NB4 (cell line): ENCODE measurements at places on chromosomes 12 and 14.

GRCh38 chr14:100159094-100159864 lies at the start of gene DEGS2:
Gene DEGS2 (minus strand): TSS chr14:100159645. CDS start chr14:100159587, 58 bp downstream.
- no peak for DNase-seq

DNA sequence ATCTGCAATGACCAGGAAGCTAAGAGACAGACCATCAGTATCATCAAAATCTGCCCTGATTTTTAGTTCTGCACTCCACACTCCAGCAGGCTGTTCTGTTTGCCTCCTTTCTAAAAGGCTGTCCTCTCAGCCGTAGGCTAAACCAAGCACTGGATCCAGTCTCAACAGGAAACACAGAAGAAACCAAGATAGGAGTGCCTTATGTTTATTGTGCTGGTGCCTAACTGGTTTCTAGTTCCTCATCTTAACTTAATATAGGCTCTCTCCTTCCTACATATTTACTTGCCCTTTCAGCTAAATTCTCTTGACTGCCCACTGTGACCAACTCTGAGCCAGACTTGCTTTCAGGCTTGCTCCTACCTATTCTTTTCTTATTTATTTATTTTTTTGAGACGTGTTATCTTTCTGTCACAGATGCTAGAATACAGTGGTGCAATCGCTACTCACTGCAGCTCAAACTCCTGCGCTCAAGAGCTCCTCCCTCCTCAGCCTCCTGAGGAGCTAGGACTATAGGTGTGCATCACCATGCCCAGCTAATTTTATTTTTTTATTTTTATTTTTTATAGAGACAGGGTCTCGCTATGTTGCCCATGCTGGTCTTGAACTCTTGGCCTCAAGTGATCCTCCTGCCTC lies 30.8 kb downstream of the GALNT4 start:
- no peak for DNase-seq

DNA sequence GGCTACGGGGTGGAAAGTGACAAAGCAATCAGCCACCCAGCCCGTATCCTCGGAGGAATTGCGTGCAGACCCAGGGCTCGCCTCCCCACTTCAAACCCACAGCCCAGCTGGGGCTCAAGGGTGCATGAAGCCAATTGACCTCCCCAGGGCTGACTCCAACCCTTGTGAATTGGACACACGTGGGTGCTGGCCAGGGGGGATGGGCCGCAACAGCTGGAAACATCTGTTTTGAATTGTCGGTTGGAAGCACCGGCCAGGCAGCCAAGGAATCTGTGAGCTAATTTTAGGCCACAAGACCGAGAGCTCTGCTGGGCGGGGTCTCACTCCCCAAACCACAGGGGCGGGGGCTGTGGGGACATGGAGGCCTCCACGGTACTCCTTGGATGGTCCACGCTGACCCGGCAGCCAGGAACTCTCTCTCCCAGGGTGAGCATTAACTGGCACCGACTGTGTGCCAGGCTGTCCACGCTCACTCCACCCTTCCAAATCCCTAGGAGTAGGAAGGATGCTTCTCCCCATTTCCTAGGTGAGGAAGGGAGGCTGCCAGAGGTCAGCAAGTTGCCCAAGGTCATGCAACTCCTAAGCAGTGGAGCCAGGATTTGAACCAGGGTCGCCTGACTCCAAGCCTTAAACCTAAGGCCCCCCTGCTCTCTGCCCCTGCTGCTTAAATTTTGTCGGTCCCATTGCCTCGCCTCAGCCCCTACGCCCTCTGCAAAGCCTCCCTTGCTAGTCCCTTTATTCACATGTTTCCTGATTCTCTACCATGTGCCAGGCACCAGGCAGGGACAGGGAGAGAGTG lies 11.9 kb upstream of the TMEM119 start:
- DNase-seq = peak; percentile 56

- DNase-seq = no peak
Observed at GRCh38 chr14:67510121-67510520, 21.6 kb upstream of the TMEM229B start.

- DNase-seq = no peak
Observed at GRCh38 chr14:38208618-38209562, 1.2 kb downstream of the SSTR1 start.

DNA sequence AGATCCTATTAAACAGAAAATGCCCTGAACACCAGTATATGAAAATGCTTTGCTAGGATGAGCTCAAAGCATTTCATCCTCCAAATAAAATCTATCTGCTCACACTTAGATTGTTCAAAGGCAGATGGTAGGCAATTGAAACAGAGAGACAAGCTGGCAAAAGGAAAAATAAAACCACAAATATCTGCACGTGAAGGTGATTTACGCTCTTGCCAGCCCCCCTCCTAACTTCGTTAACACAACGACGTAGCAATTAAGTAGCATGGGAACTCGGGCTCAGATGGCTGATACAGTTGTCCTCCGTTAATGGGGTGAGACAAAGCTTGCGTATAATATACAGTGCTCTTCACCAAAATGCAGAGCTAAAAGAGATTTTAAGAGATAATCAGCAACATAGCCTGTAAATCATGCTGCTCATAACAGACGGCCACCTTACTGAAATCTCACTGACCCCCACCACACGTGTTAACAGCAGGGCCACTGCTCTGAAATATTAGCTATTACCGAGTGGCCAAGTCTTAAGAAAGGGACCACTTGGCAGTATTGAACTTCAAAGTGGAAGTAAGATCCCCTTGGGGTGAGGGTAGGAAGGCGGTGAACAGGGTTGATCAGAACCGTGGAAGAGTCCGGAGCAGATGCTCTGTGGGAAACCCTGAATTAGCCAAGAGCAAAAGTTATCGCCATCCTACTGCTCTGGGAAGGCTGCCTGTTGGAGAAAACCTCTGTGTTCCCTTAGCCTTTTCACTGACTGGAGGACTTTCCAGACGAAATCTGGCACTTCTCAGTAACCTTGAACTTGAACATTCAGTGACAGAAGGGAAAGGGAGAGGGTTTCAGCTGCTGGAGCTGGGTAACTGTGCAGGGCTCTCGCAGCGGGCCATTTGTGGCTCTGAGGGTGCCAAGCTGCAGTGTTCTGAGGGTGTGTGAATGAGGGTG lies 23.1 kb downstream of the ETV6 start:
- DNase-seq = no peak

DNA sequence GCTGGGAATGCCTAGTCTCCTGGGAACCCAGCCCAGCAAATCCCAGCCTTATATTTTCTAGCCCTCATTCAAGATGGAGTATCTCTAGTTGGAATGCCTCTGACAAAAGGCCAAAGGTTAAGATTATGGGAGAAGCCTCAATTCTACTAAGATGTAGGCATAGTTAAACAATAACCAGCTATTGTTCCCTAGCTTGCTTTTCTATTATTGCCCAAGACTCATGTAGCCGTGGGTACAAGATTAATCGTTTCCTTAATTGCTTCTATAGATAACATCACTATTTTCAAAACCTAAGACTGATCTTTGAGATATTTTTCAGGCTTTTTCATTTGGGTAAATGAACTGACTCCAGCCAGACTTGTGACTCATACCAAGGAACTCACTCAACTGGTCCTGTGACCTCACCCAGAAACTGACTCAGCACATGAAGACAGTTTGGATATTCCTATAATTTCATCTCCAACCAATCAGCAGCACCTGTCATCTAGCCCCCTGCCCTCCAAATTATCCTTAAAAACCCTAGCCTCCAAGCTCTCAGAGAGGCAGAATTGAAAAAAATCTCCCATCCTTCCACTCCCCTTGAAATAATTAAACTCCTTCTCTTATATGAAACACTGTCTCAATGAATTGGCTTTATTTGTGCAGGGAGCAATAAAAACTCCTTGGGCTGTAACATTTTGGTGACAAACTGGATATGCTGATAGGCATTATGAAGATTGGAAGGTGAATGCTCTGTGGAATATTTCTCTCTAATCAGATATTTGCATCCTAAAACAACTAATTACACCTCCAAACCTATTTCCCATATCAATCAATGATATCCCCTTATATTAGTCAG lies 589.0 kb downstream of the C12orf50 start:
- peak; percentile 19 for DNase-seq

DNA sequence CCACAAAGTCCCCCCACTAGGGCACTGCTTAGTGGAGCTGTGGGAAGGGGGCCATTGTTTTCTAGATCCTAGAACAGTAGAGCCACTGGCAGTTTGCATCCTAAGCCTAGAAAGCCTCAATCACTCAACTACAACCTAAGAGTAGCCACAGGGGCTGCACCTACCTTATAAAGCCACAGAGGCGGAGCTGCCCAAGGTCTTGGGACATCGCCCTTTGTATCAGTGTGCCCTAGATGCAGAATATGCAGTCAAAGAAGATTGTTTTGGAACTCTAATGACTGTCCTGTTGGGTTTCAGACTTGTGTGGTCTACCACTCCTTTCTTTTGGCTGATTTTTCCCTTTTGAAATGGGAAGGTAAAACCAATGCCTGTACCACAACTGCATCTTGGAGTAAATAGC lies 59.5 kb downstream of the ATP2B1 start:
- DNase-seq = no peak

DNA sequence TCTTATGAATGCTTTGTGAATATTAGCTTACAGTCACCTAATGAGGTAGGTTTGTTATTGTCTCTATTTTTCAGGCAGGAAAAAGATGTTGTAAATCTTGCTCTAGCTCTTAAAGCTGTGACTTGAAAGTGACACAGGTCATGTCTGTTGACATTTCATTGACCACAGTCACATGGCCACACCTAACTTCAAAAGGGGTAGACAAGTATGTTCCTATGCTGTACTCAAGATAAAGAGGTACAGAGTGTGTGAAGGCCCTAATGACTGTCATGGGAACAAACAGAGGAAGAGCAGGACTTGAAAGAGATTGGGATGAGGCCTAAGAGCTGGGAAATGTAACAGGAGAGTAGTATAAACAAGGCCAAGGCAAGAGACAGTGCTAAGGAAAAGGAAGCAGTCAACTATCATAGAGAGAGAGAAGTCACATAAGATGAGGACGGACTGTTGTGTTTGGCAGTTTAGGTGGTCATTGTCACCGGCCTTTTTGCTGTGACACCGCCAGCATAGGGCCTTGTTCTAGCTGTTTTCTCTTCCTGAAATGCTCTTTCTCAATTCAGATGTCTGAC lies 181.0 kb downstream of the CFAP54 start:
- no peak for DNase-seq
